ENCODE measurements at places on chromosomes 11 and 22.
A peak's percentile ranks its signal among the peaks of the same experiment; 100 is the strongest.

DNA sequence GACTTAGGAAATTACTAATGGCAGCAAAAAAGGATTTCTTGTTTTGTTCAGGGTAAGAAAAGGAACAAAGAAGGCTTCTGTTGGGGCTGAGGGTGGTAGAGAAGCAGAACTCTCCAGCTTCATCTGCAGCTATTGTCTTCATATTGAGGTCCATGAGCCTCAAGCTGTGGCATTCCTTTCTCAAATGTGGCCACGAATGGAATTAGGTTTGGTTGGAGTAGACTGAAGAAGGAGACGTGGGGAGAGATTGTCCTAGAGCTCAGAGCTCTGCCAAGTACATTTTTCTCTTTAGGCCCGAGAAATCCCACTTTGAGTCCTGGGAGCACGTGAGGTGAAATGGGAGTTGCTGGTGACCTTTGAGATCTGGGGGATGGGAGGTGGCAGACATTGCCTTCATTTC lies 25.8 kb upstream of the MYOD1 start:
- DNase-seq: no peak

DNA sequence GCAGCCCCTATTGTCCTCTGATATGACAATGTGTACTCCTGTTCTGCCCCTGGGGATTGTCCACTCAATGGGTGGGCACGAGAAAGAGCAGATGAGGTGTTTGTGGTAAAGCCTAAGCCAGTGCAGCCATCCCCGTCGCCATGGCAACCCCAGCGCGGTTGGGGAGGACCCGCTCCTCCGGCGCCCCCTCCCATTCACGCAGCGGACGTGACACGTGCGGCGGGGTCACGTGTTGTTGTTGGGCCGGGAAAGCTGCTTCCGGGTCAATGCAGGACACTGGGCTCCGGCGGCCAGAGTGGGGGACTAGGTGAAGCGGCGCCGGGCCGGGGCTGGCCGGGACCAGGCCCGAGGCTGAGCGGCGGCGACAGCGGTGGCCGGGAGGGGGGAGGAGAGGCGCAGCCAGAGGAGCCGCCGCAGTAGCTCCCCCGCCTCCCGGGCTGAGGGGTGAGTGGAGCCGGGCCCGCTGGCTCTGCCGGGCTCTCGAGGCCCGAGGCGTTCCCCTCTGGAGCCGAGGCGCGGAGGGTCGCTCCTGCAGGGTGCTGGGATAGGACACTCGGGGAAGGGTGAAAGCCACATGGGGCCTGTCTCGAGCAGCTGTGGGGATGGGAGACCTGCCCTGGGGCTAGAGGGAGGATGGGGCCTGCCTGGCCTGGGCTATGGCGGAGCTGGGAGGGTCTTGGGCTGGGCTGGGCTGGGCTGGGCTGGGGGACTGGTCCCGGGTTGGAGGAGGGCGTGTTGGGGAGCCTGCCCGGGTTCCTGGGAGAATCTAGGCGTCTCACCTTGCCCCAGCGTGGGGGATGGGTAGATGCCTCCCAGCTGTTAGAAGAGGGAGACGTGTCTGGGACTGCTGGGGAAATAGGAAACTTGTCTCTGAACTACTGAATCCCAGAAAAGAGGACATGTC lies at the start of gene TBCEL:
TSS of gene TBCEL (plus strand) at position 255 of the 904 bp plus-strand sequence. CDS start 21,589 bp downstream, outside the sequence.
- peak; percentile 64 for DNase-seq

GRCh38 chr11:128590587-128590986 lies 3.2 kb upstream of the ETS1 start:
- DNase-seq: no peak

GRCh38 chr22:40480996-40481395 lies 110.6 kb downstream of the SGSM3 start:
- no peak for DNase-seq

GRCh38 chr11:353179-353873 lies 16.0 kb upstream of the B4GALNT4 start:
- no peak for DNase-seq

- no peak for DNase-seq
These were observed 5.8 kb downstream of the MRPL23 start for GRCh38 chr11:1952806-1953482.

DNA sequence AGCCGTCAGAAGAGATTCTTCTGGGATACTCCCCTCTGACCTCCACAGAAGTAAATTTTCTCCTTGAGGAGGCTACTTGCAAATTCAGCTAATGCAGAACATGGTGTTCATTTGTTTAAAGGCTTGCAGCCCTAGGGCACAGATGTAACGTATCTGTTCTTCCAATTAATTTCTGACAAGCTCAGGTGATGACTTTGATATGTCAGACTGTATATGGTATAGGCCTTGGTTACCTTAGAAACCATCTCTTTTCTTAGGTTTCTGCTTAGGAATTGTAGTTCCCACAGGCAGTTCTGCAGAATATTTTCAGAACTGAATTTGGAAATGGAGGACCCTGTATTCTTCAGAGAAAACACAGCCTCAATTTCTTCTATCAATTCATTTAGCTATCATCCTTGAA lies 117.1 kb downstream of the DDX10 start:
- DNase-seq: no peak

DNA sequence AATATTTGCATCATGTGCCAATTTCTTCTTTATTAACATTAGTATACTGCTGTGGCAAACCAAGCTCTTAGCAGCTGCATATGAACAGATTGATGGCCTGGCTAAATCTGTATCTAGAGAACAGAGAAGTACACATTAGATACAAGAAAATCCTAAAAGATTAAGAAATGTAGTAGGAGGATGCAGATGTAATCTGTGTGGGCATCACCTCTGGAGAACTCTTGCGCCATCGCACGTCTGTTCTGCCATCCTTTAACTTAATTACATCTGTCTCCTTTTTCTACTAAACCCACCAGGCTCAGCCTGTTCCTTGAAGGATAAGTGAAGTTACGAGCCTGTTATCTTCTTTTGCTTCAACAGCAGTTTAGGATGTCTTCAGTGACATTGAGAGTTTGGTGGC lies 196.4 kb upstream of the PITPNB start:
- no peak for DNase-seq

GRCh38 chr11:32109138-32109537 lies 18.3 kb downstream of the RCN1 start:
- no peak for DNase-seq

GRCh38 chr11:36453678-36454077 lies 56.4 kb downstream of the TRAF6 start:
- DNase-seq: no peak

GRCh38 chr11:80023386-80023785 lies 582.6 kb upstream of the TENM4 start:
- no peak for DNase-seq

DNA sequence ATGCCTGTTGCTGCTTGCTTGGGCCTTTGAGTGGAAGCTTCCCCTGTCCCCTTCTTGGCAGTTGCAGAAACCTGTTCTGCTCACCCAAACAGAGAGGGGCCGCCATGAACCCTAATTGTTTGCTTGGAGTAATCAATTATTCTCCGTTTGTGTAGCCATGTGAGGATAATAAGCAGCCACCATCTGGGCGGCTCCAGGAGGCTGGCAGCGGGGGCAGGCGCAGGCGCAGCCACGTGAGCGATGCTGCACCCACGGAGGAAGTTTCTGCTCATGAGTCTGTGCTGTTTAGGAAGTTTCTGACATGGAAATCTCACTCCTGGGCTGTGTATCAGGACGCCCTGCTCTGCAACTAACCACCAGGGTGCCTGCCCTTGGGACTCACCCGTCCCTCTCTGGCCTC lies 90.1 kb downstream of the MPPED1 start:
- DNase-seq: no peak

DNA sequence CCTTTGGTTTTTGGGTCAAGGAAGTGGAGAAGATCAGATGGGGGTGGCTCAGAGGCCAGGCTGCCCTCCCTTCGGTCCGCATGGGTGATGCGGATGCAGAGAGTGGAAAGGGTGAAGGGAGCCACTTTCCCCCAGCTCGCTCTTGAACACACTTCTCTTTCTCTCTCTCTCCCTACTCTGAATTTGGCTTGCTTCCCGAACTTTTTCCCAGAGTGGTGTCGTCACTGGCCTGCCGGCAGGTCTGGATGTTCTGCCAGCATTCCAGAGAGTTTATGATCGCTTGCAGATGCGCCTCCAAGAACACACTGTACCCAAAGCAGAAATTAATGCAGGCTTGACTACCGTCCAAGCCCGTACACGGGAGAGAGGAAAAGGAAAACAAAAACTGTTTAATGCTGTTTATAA lies 103.2 kb downstream of the ZBTB16 start:
- DNase-seq: no peak

DNA sequence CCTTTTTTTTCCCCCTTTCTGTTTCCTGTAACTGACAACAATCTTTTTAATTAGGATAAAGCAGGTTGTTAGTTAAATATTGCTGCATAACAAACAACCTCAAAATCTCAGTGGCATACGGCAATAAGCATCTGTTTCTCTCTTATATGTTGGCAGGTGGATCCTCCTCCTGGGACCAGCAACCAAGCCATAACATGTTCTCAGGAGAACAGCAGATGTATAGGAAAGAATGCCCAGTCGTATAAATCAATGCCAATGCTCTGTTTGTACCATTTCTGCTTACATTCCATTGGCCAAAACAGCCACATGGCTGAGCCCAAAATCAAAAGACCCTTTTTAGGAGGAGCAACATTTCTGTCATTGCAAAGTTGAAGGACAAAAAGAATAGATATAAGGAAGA lies 445.7 kb downstream of the AASDHPPT start:
- DNase-seq: no peak

DNA sequence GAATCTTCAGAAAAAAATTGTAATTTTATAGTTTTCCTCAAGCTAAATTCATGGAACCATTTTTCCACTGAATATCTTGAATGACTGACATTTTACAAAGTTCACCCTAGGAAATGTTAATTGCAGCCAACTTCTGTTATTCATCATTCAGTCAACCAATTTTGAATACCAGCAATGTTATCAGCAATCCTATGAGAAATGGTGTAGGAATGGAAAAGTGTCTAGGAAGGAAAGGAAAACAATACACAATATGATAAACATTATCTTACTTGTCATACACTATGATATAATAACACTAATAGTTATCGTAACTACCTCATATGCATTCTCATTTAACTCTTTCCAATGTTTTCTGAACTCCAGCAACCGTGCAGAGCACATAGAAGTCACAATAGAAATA lies 790.5 kb upstream of the LRRC4C start:
- no peak for DNase-seq

GRCh38 chr11:124839972-124840621 lies 25.1 kb upstream of the ROBO3 start:
- no peak for DNase-seq

DNA sequence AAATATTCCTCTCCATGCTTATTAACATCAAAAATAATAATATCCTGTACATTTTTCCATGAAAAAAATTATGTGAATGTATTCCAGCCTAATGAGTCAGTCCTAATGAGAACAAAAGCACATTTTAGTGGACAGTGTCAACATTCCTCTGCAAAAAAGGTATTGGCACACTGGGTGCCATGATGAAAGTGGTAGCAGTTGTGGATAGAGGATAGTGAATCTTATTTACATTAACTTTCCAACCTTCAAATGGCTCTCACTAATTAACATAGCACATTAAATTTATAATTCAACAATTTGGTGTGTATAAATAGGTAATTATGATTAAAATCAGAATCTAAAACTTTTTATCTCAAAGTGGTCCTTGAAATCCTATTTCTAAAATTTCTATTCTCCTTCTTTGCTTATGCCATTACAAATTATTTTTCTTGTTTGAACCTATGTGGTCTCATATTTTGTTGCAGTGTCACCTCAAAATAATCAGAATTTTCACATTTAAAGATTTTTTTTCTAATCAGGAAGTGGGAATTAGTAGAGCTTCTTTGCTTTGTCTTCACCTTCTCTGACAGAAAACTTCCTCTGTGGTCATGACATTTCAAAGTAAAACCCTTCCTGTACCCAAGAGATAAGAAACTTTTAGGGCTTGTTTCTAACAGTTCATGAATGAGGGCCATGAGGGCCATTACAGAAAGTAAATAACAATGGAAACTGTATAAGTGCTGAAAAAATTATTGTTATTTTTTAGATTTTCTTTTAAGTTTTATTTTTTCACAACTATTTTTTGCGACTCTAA lies 18.7 kb downstream of the SOX6 start:
- DNase-seq: no peak

- DNase-seq: no peak
These were observed 16.8 kb downstream of the RAB30 start for GRCh38 chr11:83054904-83055380.

DNA sequence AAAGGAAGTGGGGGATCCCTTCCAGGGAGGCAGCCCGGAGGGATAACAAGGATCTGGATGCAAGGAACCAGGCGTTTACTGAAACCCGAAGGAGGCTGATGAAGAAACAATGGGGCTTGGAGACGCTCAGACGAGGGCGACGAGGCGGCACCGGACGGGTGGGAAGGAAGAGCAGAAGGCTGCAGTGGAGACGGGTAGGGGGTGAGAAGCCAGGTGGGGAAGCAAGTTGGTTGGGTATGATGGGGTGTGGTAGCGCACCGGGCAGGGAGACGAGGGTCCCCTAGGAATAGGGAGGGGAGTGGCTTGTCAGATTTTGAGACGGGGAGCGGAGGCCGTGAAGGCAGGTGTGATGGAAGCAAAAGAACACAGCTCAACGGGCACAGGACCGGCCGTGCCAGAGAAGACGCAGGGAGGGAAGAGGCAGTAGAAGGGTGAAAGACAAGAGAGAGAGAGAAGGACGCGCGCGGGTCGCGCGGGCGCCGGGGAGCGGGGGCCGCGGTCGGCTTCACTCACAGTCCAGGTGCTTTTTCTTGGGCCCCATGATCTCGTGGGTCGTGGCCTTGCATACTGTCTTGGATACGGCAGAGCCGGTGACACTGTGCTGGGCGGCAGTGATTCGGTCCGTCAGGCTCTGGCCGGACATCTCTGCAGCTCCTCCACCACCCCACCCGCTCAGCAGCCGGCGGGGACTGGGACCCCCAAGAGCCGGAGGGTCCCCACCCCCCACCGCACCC lies 579 bp downstream of the PICALM start:
- no peak for DNase-seq

- DNase-seq: no peak
These were observed 137.2 kb upstream of the OPCML start for GRCh38 chr11:133669371-133670053.

GRCh38 chr11:64007629-64008282 lies 21.5 kb downstream of the OTUB1 start:
- no peak for DNase-seq

- DNase-seq: no peak
These were observed 1.4 kb upstream of the MOB2 start for GRCh38 chr11:1487851-1488574.

DNA sequence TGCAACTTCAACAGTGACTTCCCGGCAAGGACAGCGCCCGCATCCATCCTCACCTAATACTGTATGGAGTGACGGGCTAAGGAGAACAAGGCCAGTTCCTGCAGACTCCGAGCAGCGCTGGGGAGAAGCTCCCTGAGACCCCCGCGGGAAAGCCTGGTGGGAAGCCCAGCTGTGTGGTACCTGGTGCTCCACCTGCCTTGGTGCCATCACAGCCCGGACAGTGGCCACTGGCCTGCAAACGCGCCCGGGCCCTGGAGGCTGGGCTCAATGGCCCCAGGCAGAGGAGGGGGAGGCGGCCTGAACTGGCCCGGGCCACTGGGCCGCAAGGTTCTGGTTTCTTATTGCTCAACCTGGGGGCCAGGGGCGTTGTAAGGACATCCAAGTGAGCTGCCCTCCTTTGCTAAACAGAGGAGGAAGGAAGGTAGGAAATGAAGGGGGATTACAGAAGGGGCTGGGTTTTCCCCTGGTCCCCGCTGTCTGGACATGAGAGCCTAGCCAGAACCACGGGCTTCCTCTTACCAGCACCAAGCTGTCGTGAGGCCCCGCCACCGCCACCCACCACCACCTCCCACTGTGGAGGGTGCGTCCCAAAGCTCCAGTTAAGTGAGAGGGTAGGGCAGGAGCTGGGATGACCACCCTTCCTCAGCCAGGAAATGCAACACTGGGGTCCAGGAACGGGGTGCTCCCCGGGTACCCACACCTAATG lies 8.5 kb upstream of the CDC42BPG start:
- no peak for DNase-seq

- no peak for DNase-seq
These were observed 21.5 kb upstream of the MIEF1 start for GRCh38 chr22:39480557-39480956.
